Liver (tissue), 10 donors: ENCODE measurements at places on chromosomes 2 and 18. TPM values are rescaled to one million over a fixed set of nuclear protein-coding genes. Genes with fewer than 3 reads are reported as not detected.

The HAAO gene
- 17.4 TPM for total RNA-seq

The ANTXR1 gene
- 3.6 TPM for total RNA-seq

DNA sequence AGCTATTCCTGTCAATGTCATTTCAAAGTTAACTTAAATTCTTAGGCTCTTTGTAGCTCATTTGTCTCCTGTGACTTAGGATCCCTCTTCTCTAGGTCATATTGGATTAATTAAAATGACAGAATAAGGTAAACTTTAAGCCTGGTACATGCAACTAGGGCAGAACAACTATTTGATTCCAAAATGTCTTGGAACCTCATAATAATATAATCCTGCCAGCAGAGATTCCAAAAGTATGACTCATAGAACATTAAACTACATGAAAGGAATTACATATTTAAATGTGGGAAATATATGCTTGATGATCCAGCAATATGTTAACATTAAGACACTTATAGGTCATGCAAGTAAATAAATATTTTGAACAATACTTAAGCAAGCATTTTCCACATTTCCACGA is 63.3 kb downstream of the COL3A1 start:
- H3K27ac ChIP-seq = no peak overlapping the region
- DNase-seq = no peak
- H3K4me1 ChIP-seq = no peaks in the 10 kb centered on the region
- no peaks in the 10 kb centered on the region for H3K27me3 ChIP-seq
- peaks cover 6% of the 10 kb centered on the region for H3K36me3 ChIP-seq

GRCh38 chr2:60478660-60479059 is 74.8 kb downstream of the BCL11A start:
- H3K27me3 ChIP-seq = no peaks in the 10 kb centered on the region
- no peak overlapping the region for H3K4me3 ChIP-seq
- no peak overlapping the region for H3K27ac ChIP-seq
- DNase-seq = no peak
- peaks cover 20% of the 10 kb centered on the region for H3K4me1 ChIP-seq
- no peaks in the 10 kb centered on the region for H3K36me3 ChIP-seq

DNA sequence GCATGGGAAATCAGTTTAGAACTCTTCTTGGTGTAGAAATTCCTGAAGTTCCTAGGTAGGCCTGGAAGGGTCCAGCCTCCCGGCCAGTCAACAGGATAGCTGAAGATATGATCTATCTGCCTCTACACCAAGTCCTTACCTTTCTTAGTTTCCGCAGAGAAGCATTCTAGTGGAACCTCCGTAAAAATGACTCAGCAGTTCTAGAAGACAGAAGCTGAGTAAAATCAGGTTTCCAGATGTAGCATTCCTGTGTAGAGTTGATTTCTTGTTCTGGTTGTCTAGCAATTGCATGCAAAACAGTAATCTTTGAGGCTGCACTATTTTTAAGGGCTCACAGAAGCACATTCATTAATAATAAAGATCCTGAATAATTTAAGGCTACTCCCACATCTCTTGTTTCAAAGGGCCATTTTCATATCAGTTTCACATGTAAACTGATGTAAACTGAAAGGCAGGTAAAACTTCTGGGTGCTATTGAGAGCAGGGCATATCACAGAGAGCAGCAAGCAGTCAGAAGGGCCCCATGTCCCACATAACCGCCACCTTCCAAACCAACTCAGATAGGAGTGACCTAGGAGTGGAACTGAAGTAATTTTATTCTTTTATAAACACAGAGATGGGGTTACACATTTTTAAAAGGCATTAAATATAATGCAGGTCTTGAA is 3.2 kb upstream of the DYTN start:
- no peak overlapping the region for H3K27ac ChIP-seq
- H3K4me3 ChIP-seq = no peak overlapping the region
- H3K36me3 ChIP-seq = no peaks in the 10 kb centered on the region
- no peaks in the 10 kb centered on the region for H3K4me1 ChIP-seq
- no peak for DNase-seq
- H3K27me3 ChIP-seq = no peaks in the 10 kb centered on the region

- no peak for DNase-seq
- H3K27ac ChIP-seq = no peak overlapping the region
- H3K4me3 ChIP-seq = no peak overlapping the region
- no peaks in the 10 kb centered on the region for H3K27me3 ChIP-seq
- H3K36me3 ChIP-seq = no peaks in the 10 kb centered on the region
- H3K4me1 ChIP-seq = peaks cover 65% of the 10 kb centered on the region
These were observed 100.6 kb downstream of the HDAC4 start for GRCh38 chr2:239300242-239300641.

DNA sequence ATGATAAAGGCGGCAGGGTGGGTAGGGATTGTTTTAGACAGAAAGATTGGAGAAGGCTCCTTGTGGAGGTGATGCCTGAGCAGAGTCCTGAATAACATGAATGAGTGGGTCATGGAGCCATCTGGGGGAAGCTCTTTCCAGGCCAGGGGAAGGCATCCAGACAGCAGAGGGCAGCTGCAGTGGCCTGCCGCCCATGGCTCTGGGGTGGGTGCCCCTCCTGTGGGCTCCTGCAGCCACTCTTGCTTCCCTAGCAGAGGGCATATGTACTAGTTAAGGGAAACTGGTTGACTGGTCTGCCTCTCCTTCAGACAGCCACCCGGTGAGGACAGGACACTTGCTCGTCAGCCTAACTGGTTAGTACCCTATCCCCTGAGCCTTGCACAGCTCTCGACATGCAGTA is 46.5 kb upstream of the SLC1A4 start:
- no peak overlapping the region for H3K4me3 ChIP-seq
- H3K27me3 ChIP-seq = no peaks in the 10 kb centered on the region
- H3K4me1 ChIP-seq = peaks cover 18% of the 10 kb centered on the region
- no peak for DNase-seq

The MC2R gene
- total RNA-seq = not detected

GRCh38 chr18:73240899-73241298 is 373.1 kb upstream of the NETO1 start:
- H3K27ac ChIP-seq = no peak overlapping the region
- no peaks in the 10 kb centered on the region for H3K4me1 ChIP-seq
- H3K4me3 ChIP-seq = no peak overlapping the region
- no peaks in the 10 kb centered on the region for H3K27me3 ChIP-seq
- no peaks in the 10 kb centered on the region for H3K36me3 ChIP-seq

DNA sequence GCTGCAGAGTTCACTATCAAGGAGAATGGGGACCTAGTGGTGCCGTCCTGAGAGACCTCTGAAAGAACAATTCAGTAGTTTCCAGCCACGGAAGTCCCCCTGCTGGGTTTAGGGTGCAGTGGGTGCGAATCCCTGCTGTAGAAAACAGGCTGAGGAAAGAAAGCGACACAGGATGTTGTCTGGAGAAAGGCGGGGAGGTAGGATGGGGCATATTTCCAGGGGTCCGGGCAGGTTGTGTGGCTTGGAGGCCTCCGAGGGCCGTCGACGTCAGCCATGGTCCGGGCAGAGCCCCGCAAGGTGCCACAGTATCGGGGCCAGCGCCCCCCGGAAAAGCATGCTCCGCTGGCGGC is 807 bp upstream of the CREB1 start:
- no peak for DNase-seq
- H3K4me3 ChIP-seq = peak overlapping the region; percentile 66
- no peaks in the 10 kb centered on the region for H3K36me3 ChIP-seq
- H3K4me1 ChIP-seq = peaks cover 27% of the 10 kb centered on the region
- H3K27ac ChIP-seq = peak overlapping the region; percentile 91

- no peaks in the 10 kb centered on the region for H3K36me3 ChIP-seq
- H3K27ac ChIP-seq = no peak overlapping the region
- peaks cover 10% of the 10 kb centered on the region for H3K4me1 ChIP-seq
- H3K27me3 ChIP-seq = no peaks in the 10 kb centered on the region
- DNase-seq = no peak
These were observed 9.0 kb upstream of the SLC20A1 start for GRCh38 chr2:112636605-112637288.

- H3K4me1 ChIP-seq = no peaks in the 10 kb centered on the region
- H3K36me3 ChIP-seq = no peaks in the 10 kb centered on the region
- DNase-seq = no peak
- H3K4me3 ChIP-seq = no peak overlapping the region
These were observed 298.5 kb downstream of the EN1 start for GRCh38 chr2:118548880-118549488.

GRCh38 chr2:241846406-241846805 is 12.3 kb downstream of the PDCD1 start:
- H3K36me3 ChIP-seq = no peaks in the 10 kb centered on the region
- DNase-seq = no peak
- no peak overlapping the region for H3K27ac ChIP-seq
- H3K4me3 ChIP-seq = no peak overlapping the region
- peaks cover 10% of the 10 kb centered on the region for H3K4me1 ChIP-seq
- H3K27me3 ChIP-seq = no peaks in the 10 kb centered on the region

DNA sequence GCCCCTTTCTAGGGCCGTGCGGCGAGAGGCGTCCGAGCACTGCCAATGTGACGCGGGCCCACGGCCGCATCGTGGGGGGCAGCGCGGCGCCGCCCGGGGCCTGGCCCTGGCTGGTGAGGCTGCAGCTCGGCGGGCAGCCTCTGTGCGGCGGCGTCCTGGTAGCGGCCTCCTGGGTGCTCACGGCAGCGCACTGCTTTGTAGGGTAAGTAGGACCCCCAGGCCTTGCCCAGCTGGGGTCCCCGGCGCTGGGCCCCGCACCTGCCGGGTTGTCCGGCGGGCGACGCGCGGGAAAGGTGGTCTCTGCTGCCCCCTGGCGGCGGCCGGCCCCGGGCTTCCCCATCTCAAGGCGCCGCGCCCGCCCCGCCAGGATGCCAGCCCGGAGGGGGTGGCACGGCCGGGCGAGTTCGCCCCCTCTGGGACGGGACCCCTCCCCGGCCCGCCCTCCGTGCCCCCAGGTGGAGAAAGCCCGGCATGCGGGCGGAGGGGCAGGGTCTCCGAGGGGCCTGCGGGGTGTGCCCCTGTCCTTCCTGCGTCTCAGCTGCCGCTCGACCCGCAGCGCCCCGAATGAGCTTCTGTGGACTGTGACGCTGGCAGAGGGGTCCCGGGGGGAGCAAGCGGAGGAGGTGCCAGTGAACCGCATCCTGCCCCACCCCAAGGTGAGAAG is 1.9 kb downstream of the PRSS56 start:
- peaks cover 7% of the 10 kb centered on the region for H3K4me1 ChIP-seq
- no peaks in the 10 kb centered on the region for H3K36me3 ChIP-seq
- peak; percentile 79 for DNase-seq
- peak overlapping the region; percentile 30 for H3K4me3 ChIP-seq
- peaks cover 8% of the 10 kb centered on the region for H3K27me3 ChIP-seq

The UGT1A5 gene
- not detected for total RNA-seq

- H3K27me3 ChIP-seq = no peaks in the 10 kb centered on the region
- H3K4me1 ChIP-seq = no peaks in the 10 kb centered on the region
- DNase-seq = no peak
These were observed 33.8 kb downstream of the TEX51 start for GRCh38 chr2:126932529-126932928.
